ENCODE measurements at places on chromosomes 6 and 20.

DNA sequence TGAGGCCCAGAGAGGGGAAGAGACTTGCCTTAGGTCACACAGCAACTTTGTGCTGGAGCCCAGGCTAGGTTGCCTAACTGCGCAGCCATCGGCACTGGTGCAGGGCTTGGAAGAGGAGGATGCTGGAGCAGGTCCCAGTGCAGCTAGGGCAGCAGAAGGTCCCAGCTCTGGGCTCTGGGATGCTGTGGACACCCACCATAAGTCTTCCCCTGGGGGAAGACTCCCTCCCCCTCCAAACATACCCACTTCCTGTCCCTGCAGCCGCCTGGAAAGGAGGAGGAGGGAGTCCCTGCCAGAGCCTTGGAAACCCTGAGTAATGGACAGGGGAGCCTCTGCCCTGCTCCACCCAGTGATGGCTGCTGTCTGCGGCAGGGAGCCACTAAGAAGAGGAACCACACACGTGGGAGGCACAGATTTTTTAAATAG is 93.6 kb downstream of the NCR2 start:
- no peak for DNase-seq

DNA sequence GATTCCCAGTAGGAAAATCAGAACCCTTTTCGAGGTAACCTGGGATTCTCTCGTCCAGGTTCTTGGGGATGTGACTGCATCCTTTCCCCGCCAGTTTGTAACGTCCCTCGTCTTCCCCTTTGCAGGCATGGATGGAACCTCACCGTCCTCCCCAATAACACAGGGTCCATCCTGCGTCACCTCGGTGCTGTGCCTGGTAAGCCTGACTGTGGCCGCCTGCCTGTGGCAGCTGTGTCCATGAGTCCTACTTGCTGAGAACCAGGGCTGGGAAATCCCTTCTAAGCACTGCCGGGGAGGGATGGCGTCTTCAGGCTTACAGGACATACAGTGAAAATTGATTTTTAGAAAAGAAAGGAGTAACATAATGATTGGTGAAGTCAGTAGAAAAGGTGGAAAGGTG is 155.6 kb downstream of the DTNBP1 start:
- no peak for DNase-seq

GRCh38 chr20:59580146-59580946 is 24.0 kb upstream of the PHACTR3 start:
- DNase-seq = no peak

- no peak for DNase-seq
Measured at GRCh38 chr6:57104336-57104735, 14.3 kb downstream of the ZNF451 start.

DNA sequence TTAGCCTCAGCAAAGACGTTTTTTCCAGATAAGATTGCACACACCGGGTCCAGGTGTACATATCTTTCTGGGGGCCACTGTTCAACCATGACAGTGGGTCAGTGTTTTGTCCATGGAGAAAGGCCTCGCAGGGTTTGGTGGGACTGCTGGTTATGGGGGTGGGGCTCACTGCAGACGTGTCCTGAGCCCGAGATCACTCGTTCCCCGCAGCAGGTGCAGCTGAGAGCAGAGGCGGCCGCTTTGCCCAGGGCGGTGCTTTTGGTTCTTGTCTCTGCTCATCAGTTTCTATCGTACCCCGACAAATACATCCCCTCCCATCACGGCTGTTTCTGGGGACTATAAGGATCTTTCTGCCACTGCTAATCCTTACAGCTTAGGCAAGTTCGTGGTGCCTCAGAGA is 166.9 kb downstream of the CDH4 start:
- no peak for DNase-seq

All from NCI-H748 treated with DMSO at 0.1 percent for 48 hours (cell line).